HFF-Myc (cell line): ENCODE measurements at places on chromosomes 7 and 10.

- DNase-seq: no peak
Measured at GRCh38 chr10:123562387-123562786, 103.8 kb upstream of the GPR26 start.

DNA sequence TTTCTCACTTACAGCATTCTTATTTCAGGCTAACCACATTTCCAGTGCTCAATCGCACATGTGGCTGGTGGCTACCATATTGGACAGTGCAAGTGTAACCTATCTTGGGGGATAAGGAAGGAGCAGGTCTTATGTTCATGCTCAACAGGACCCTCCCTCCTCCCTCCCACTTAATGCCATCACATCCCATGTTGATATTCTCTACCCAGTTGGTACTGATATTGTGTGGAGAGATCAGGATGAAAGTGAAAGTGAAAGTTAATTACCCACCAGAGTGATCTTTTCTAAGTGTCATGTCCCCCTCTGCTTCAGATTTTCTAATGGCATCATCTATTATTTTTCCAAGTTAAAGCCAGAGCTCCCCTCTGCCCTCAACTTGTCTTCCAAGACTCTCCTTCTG is 91.6 kb downstream of the BMPER start:
- DNase-seq: no peak

DNA sequence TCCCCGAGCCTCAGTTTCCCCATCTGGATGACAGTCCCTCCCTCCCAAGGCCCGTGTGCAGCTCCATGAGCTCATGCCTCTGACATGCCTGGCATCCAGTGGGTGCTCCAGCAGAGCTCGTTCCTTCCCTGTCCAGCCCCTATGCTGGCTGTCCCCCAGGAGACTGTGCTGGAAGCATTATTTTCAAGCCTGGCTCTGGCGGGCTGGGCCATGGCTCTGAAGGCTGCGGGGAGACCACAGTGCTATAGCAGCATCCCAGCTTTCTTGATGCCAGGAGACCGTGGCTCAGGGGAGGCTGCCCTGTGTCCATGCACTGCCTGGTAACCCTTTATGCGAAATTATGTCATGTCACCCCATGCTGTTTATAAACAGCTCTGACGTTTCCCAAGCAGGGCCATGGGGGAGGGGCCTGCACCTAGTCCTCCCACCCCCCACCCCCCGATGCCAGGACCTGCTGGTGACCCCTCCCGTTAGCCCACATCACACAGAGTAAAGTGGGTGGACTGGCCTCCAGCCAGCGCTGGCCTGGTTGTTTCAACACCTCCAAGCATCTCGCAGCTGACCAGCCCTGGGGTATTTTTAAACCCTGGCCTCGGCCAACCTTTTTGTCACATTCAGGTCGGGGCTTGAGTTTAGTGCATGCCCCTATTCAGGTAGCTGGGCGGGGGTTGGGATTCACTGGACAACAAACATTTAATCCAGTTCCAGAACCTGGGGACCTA is 105.9 kb upstream of the ZNF716 start:
- no peak for DNase-seq

GRCh38 chr10:22436526-22436892 is 91.2 kb downstream of the SPAG6 start:
- no peak for DNase-seq

GRCh38 chr10:86758189-86759072 is 2.0 kb downstream of the BMPR1A start:
- no peak for DNase-seq

- DNase-seq: no peak
Measured at GRCh38 chr10:1551636-1552338, 185.5 kb downstream of the ADARB2 start.

GRCh38 chr7:51249187-51249945 is 67.2 kb downstream of the COBL start:
- DNase-seq: no peak

DNA sequence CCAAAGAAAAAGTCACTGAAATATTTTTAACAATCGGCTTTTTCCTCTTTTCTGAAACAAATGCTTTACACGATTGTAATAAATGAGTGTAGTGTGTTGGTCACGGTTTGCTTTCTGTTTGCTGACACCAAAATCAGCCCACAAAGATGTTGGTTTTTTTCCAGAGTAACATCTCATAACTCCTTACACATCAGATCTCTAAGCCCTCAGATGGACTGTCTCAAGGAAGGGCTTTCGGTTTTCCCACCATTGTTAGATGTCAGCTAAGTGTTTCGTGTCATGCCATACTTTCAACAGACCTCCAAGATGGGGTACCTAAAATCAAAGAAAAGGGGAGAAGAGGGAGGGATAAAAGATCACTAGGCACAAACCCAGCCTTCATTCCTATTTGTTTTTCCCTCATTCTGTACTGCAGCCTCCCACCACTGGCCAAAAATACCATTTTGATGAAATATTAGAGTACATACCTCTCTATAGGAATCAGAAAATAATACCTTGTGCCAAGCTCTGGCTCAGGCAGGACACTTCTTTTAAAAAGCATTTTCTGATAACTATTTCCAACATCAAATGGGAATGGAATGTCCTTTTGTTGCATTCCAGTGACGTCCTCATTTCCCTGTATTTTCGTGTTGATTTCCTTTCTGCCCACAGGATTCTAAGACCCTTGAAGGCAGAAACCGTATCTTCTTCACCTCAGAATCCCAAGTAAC is 159.1 kb downstream of the DGKI start:
- DNase-seq: no peak

DNA sequence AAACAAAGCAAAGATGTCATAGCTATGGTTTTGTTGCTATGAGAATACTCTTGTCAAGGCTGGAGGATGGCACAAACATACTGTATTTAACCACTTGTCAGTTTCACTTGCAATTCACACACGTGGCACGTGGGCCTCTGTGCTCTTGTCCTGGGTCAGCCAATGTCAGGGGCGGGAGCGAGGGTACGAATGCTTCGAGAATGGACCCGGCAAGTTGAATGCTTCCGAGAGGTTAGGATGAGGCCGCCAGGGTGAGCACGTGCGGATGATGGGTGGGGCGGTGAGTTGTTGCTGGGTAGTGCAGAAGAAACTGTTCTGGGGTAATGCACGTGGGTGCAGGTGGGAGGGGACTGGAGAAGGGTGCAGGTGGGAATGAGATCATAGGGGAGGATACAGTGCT is 10.4 kb upstream of the OCM2 start:
- DNase-seq: no peak

GRCh38 chr10:8183241-8183704 is 128.8 kb downstream of the GATA3 start:
- DNase-seq: no peak

- no peak for DNase-seq
Measured at GRCh38 chr10:85413570-85413969, 953.0 kb downstream of the GRID1 start.

DNA sequence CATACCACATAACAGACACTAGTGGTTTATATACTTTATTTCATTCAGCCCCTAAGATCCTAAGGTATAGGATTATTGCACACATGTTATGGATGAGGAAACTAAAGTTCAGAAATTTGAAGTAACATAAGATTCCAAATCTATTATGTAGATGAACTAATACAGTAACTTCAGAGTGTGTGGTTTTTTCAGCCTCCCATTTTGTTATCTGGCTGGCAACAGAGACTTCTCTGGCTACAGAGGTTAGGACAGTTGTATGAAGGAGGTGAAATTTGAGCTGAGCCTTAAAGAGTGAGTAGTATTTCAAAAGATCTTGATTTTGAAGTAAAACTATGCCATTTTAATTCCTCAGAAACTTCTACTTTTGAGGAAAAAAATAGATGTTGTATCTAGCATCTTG is 125.4 kb downstream of the MAPK8 start:
- no peak for DNase-seq

- no peak for DNase-seq
Measured at GRCh38 chr7:80923211-80923612, 4.4 kb upstream of the SEMA3C start.

GRCh38 chr10:7315906-7316305 is 94.9 kb downstream of the SFMBT2 start:
- no peak for DNase-seq

- DNase-seq: no peak
Measured at GRCh38 chr7:18320422-18320821, 175.1 kb upstream of the HDAC9 start.
